ENCODE measurements at places on chromosomes 2 and 18.

DNA sequence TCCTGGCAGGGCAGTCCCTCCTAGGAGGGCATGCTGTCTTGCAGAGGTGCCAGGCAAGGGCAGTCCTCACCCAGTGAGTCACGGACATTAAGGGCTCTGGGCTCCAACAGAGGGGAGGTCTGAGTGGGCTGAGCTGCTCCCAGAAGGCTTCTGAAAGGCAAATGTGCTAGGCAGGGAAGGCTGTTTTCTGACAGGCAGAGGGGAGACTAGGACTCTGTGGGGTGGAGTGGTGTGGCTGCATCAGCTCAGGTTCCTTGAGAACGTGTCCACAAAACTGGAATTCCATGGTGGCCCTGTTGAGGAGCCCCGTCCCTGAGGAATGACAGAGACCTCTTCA, 283.5 kb downstream of the MYCN start:
- no peak for DNase-seq

DNA sequence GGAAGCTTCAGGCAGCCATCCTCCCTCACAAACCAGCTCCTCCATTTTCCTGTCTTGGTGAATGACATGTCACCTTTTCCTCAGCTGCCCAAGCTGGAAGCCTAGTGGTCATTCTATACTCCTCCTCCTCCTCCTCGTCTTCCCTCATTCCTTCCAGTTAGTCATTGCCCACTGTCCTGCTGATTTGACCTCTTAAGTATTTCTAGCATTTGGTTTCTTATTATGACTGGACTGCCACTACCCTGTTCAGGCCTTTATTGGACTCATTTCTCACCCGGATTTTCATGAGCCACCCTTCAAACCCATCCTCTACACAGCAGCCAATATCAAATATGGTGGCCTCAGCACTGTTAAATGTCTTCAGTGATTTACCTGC, 21.9 kb upstream of the MGAT5 start:
- DNase-seq: no peak

DNA sequence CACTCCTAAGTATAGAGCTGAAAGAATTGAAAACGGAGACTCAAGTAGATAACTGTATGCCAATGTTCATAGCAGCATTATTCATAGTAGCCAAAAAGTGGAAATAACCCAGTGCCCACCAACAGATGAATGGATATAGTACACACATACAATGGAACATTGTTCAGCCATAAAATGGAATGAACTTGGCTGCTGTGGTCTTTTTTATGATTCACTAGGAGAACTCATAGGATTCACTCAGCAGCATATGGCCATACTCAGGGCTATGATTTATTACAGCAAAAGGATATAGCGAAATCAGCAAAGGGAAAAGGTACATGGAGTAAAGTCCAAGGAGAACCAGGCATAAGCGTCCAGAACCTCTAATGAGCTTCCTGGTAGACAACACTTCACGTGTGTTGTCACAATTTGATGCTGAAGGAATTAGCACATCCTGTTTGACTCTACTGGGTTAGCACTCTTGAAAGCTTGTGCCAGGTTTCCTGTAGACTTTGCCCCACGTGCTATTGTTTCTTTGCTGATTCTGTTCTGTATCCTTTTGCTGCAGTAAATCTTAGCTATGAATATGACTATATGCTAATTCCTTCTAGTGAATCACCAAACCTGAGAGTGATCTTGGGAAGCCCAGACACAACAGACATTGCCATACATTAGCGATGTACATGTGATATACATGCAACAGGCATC, 15.7 kb downstream of the SPC25 start:
- DNase-seq: no peak

GRCh38 chr18:67694787-67695186, 178.3 kb upstream of the DSEL start:
- DNase-seq: no peak

DNA sequence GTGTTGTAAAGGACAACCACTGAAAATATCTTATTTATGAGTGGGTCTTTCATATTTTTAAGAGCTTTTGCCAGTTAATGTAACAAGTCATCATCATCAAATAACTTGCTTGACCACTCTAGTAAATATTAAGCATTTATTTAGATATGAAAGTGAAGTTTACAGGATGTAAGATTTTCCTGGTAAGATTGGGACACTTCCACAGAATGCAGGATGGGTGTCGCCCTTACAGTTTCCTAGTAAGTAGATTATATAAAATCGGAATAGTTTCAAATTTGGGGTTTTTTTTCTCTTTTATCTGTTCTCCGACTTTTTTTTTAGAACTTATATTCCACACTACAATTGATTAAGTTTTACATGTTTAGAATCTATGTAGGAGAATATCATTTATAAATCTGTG, 14.8 kb upstream of the SLC40A1 start:
- no peak for DNase-seq

GRCh38 chr2:197242719-197243118, 67.9 kb downstream of the ANKRD44 start:
- no peak for DNase-seq

DNA sequence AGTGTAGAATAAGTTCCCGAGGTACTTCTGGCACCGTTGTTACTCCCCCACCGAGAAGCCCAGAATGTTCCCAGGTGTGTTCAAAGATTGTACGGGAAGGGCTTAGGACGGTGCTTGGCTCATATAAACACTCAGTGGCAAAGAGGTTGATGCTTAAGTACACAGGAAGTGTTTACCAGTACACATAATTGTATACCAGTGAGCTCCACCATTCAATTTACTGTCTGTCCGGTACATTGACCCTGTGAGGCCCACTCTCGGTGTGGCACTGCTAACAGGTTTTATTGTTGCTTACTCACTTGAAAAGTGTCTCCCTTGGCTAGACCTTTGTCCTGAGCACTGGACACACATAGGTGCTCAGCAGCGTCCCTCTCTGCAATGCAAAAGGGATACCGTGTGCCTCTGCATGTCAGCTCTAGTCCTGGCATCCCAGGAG, 191.0 kb downstream of the NEDD4L start:
- peak; percentile 65 for DNase-seq

DNA sequence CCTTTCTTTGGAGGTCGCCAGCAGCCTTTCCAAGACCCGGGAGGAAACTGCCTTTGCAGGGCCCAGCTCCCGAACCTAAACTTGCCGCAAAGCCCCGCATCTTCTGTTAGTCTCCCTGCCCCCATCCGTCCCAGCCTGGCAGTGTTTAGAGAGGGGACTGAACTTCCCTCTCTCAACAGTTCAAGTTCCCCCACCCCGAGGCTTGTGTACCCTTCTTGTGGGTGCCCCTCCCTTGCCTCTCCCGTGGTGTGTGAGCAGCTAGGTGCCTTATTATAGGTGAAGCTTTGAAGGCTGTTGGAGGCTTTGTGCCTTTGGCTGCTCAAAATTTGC, 1.4 kb downstream of the LBH start:
- DNase-seq: no peak

DNA sequence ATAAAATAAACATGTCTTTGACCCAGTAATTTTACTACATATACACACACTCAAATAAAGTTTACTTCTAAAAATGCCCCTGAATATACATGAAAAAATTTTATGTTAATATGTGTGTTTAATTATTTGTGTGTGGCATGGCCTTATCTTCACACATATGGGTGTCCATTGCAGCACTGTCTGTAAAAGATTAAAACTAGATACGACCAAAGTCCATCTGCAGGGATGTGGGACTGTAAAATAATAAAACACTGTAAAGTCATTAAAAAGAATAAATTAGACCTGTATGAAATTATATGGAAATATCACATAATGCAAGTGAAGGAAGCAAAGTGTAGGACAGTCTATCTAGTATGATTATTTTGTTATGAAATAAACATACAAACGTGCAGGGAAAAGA, 337.3 kb downstream of the RND3 start:
- no peak for DNase-seq

- DNase-seq: no peak
These were observed 32.7 kb upstream of the CYP26B1 start for GRCh38 chr2:72180351-72180750.

- no peak for DNase-seq
These were observed 21.0 kb downstream of the MAL start for GRCh38 chr2:95046371-95047112.

DNA sequence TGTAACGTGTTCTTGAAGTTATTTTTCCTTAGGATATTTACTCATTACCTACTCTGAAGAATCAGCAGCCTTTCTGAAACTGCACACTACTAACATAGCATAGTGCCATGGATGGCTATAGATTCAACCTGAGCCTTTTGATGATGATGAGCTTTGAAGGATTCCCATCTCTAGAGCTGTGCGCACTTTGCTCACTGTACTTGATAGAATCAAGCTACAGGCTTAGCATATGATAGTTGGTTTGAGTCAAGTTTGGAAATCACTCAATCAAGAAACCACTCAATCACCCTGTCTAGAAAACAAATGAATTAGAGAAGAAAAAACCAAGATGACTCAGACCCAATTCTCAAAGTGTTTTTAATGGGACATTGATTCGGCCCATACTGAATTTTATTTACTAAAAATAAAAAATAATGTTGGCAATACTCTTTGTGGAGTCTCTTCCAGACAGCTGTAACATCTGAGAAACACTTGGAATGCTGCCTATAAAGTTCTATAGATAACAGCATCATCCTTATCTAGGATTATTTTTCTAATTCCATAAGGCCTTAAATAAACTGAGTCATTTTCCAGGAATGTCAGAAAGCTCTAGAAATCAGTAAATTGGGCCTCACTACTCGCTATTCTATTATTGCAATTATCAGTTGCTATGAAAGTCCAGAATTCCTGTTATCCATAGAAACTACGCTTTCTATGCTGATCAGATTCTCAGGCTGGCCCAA, 259.0 kb upstream of the ERBB4 start:
- no peak for DNase-seq

Data from G401 (cell line).